ENCODE measurements at places on chromosomes 5 and 9. TPM values are rescaled to one million over a fixed set of nuclear protein-coding genes. Genes with fewer than 3 reads are reported as not detected.

- H3K36me3 ChIP-seq: no peaks in the 10 kb centered on the region
- H3K27ac ChIP-seq: peak overlapping the region; percentile 38
- no peak for DNase-seq
- H3K4me1 ChIP-seq: peaks cover 24% of the 10 kb centered on the region
Observed at GRCh38 chr9:110148891-110149290, 59.1 kb downstream of the C9orf152 start.

- H3K36me3 ChIP-seq: no peaks in the 10 kb centered on the region
- H3K27ac ChIP-seq: no peak overlapping the region
- no peaks in the 10 kb centered on the region for H3K27me3 ChIP-seq
- H3K4me1 ChIP-seq: no peaks in the 10 kb centered on the region
- H3K4me3 ChIP-seq: no peak overlapping the region
- DNase-seq: no peak
Observed at GRCh38 chr5:103889500-103890209, 327.1 kb upstream of the NUDT12 start.

DNA sequence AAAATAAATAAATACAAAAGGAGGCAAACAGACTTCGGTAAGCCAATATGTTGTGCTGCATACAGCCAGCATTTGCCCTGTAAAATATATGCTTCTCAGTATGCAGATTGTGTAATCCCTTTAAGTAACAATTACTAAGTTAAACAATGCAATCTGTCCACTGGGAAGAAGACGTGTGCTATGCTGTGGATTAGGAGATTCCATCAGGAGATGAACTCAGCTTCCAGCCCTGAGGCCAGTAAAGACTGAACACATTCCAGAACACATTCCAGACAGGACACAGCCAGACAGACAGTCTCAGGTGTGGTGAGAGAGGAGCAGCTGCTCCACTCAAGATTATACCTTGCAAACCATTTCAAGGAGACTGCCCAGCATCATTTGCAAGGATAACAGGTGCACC is 97.8 kb downstream of the MPDZ start:
- H3K27me3 ChIP-seq: no peaks in the 10 kb centered on the region
- DNase-seq: no peak
- no peak overlapping the region for H3K27ac ChIP-seq
- H3K36me3 ChIP-seq: no peaks in the 10 kb centered on the region
- no peak overlapping the region for H3K4me3 ChIP-seq
- H3K4me1 ChIP-seq: no peaks in the 10 kb centered on the region

DNA sequence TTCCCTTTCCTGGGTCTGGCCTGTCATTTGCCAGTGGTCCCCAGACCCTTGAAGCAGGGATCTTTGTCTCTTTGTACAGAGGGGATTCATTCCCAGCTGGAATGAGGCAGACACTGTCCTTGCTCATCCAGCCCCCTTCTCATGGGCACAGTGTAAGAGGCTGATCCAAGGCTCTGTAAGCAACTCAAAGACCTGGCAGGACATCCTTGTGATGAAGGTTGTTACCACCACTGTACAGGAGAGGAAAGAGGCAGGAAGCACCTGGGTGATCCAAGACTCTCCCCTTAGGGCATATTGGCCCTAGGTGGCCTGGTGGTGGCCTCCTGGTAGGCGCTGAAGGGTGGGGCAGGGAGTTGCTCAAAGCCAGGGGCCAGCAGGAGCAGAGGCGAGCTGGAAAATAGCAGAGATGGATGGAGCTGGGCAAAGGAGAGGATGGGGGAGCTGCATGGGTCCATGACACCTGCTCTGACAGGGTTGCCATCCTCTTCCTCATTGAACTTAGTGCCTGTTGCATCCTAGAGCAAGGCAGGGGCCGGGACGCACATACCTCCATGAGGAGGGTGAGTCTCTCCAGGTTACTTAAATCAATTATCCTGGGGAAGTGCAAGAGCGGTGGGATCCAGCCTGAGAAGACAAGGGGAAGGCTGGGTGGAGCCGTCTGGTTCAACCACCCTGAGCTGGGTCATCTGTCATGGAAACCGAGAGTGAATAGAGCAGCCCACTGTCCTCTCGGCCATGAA is 9.8 kb upstream of the GADD45G start:
- H3K36me3 ChIP-seq: no peaks in the 10 kb centered on the region
- H3K27ac ChIP-seq: no peak overlapping the region
- H3K27me3 ChIP-seq: no peaks in the 10 kb centered on the region
- DNase-seq: no peak
- H3K4me3 ChIP-seq: no peak overlapping the region

DNA sequence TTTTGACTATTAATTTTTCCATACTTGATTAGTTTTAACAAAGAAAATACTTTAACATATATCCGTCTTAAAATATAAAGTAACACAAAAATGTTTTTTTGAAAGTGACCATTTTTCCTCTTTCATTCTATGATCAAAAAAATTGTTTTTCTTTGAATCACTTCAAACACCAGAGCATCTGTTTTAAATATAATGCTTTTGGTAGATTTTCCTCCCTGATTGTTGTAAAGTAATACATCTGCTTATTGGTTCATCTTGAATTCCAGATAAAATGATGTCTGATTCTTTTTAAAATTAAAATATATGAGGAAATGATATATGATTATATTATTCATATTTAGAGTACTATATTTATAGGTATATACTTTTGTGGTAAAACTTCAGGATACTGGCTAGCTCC is 76.2 kb upstream of the LPAR1 start:
- no peaks in the 10 kb centered on the region for H3K36me3 ChIP-seq
- DNase-seq: no peak
- H3K27ac ChIP-seq: no peak overlapping the region
- H3K4me1 ChIP-seq: no peaks in the 10 kb centered on the region
- no peak overlapping the region for H3K4me3 ChIP-seq

DNA sequence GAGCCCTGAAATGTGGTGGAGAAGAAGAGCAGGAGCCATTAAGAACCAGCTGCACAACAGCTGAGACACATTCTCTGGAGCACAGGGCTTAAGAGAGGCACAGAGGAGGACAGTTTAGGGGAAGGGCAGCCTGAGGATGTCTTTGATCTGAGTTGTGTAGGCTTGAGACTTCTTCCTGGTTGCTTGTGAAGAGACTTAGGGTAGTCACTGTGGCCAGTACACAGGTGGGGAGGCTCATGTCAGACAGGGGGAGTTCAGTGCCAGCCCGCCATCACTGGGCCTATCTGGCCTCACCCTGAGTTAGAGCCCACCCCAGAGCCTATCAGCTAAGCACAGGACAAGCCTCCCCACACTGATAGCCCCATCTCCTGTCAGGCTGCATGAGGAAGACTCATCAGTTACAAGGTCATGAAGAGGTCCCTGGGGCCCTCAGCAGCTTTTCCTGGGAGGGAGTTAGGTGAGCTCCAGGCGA is 19.8 kb downstream of the SLC22A4 start:
- H3K4me3 ChIP-seq: no peak overlapping the region
- peak overlapping the region; percentile 44 for H3K27ac ChIP-seq
- no peaks in the 10 kb centered on the region for H3K4me1 ChIP-seq
- no peaks in the 10 kb centered on the region for H3K36me3 ChIP-seq
- H3K27me3 ChIP-seq: no peaks in the 10 kb centered on the region
- DNase-seq: no peak

DNA sequence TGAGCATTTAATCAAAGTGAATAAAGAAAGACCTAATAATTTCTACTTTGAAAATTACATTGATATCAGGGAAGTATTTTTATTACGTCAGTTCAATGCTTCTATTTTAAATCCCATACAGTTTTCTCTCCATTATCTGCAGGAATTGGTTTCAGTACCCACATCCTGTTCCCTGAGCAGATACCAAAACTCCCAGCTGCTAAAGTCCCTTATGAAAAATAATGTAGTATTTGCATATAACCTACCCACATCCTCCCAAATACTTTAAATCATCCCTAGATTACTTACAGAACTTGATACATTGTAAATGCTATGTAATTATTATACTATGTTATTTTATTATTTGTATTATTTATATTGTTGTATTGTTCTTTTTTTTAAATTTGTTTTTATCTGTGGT is 125.4 kb upstream of the MINAR2 start:
- no peak for DNase-seq
- H3K27ac ChIP-seq: no peak overlapping the region
- H3K27me3 ChIP-seq: no peaks in the 10 kb centered on the region
- H3K36me3 ChIP-seq: no peaks in the 10 kb centered on the region
- H3K4me3 ChIP-seq: no peak overlapping the region
- H3K4me1 ChIP-seq: no peaks in the 10 kb centered on the region

DNA sequence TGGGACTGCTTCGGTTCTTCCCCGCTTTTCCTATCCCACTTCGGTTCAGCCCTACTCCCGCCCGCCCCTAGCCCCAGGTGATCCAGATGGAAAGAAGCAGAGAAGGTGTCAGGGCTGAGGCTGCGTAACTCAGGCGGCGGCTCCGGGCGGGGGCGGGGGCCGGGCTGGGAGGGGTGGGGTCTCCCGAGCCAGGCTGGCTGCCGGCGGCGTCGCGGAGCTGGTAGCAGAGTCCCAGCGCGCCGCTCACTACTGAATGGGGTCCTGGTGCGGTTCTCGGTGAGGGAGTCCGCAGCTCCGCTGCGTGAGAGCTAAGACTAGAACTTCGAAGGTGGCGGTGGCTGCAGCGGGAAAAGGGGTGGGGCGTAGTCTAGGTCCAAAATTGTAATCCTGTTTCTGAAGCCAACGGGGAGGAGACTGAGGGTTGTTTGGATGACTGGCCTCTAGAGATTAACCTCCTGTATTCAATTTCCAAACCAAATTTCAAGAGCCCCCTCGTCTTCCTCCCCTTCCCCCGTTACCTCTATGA is 1.4 kb downstream of the PRR16 start:
- no peak for DNase-seq
- no peaks in the 10 kb centered on the region for H3K36me3 ChIP-seq
- H3K27ac ChIP-seq: no peak overlapping the region

DNA sequence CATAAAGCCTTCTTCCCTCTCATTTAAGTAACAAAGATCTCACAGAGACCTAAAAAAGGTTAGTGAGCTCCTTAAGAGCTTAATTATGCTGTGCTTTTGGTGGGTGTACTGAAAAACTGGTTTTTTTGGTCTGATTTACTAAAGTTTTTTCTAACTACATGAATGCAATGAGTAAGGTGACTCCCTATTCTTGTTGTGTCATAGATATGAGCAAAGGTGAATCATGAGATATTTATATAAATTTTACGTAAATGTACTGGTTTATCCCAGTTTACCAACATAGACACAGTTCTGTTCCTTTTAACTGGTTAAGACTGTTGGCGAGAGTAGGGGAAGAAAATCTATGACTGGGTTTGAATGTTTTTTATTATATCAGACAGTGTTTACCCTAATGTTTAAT is 250.5 kb downstream of the NR2F1-AS1 start:
- no peaks in the 10 kb centered on the region for H3K27me3 ChIP-seq
- H3K36me3 ChIP-seq: no peaks in the 10 kb centered on the region
- no peaks in the 10 kb centered on the region for H3K4me1 ChIP-seq
- no peak for DNase-seq

Gene SKP2
- 52.8 TPM for total RNA-seq

Gene DRD1
- total RNA-seq: not detected

Gene ENG
- total RNA-seq: 19.3 TPM

Gene SURF2
- 35.2 TPM for total RNA-seq

Measured in CD8-positive, alpha-beta memory T cell (primary cell).